Activated CD4-positive, alpha-beta memory T cell treated with anti-CD3 and anti-CD28 coated beads, Interleukin-2, amount 10 ng/mL, durations not matched to agents 7 days and 5 days (primary cell): ENCODE measurements at places on chromosomes 6 and 20. TPM values are rescaled to one million over a fixed set of nuclear protein-coding genes. Genes with fewer than 3 reads are reported as not detected.

Gene BPIFB1
- not detected for total RNA-seq

Gene DOK5
- not detected for total RNA-seq

DNA sequence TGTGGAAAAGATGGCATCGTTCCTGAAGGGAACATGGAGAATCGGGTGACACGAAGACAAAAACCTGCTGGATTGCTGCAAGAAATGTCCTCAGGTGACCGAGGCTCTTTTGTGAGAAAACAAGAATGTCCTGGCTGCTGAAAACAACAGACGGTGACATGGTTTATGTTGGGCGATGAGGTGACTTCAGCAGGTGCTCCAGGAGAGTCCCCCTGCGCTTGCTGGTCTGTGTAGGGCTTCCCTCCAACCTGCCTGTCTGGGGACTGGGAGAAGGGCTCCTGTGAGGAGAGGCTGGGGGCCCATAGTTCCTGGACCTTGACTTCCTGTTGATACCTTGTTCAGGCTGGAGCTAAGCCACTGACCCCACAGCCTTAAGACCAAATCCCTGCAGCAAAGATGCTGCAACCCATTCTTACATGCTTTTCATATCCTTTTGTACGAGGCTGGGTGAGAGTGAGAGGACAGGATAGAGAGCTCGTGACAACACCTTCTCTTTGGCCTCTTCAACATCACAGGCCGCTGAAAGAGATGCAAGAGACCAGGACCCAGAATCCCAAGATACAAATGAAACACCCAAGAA, 134.8 kb downstream of the CD83 start:
- no peaks in the 10 kb centered on the region for H3K36me3 ChIP-seq
- DNase-seq = no peak
- no peak overlapping the region for H3K27ac ChIP-seq
- H3K27me3 ChIP-seq = no peaks in the 10 kb centered on the region
- H3K4me3 ChIP-seq = no peak overlapping the region

- H3K4me3 ChIP-seq = no peak overlapping the region
- H3K36me3 ChIP-seq = no peaks in the 10 kb centered on the region
- H3K27me3 ChIP-seq = peaks cover 3% of the 10 kb centered on the region
- no peaks in the 10 kb centered on the region for H3K4me1 ChIP-seq
- DNase-seq = no peak
Observed at GRCh38 chr6:152404936-152405595, 232.1 kb downstream of the SYNE1 start.

- no peak overlapping the region for H3K4me3 ChIP-seq
- H3K27me3 ChIP-seq = peaks cover 6% of the 10 kb centered on the region
- no peaks in the 10 kb centered on the region for H3K4me1 ChIP-seq
- no peaks in the 10 kb centered on the region for H3K36me3 ChIP-seq
- no peak overlapping the region for H3K27ac ChIP-seq
Observed at GRCh38 chr20:33291830-33292355, 8.9 kb downstream of the BPIFB1 start.

- no peak overlapping the region for H3K27ac ChIP-seq
- no peak overlapping the region for H3K4me3 ChIP-seq
- DNase-seq = no peak
Observed at GRCh38 chr6:53031281-53031680, 33.9 kb upstream of the FBXO9 start.

- peaks cover 55% of the 10 kb centered on the region for H3K27me3 ChIP-seq
- no peak overlapping the region for H3K4me3 ChIP-seq
- peaks cover 3% of the 10 kb centered on the region for H3K36me3 ChIP-seq
- no peak overlapping the region for H3K27ac ChIP-seq
- DNase-seq = no peak
Observed at GRCh38 chr6:165662041-165662748, 846 bp downstream of the PDE10A start.

GRCh38 chr6:39642270-39642669, 82.9 kb downstream of the KIF6 start:
- H3K27me3 ChIP-seq = no peaks in the 10 kb centered on the region
- H3K36me3 ChIP-seq = no peaks in the 10 kb centered on the region
- H3K4me3 ChIP-seq = no peak overlapping the region

GRCh38 chr6:113632220-113632864, 224.8 kb upstream of the MARCKS start:
- peak; percentile 36 for DNase-seq
- H3K36me3 ChIP-seq = no peaks in the 10 kb centered on the region
- peak overlapping the region; percentile 10 for H3K4me3 ChIP-seq
- H3K27me3 ChIP-seq = peaks cover 2% of the 10 kb centered on the region
- H3K27ac ChIP-seq = peak overlapping the region; percentile 16
- peaks cover 20% of the 10 kb centered on the region for H3K4me1 ChIP-seq

GRCh38 chr20:32183947-32184635, 23.5 kb downstream of the PLAGL2 start:
- DNase-seq = no peak
- peaks cover 1% of the 10 kb centered on the region for H3K27me3 ChIP-seq
- no peak overlapping the region for H3K27ac ChIP-seq
- H3K36me3 ChIP-seq = no peaks in the 10 kb centered on the region
- peaks cover 3% of the 10 kb centered on the region for H3K4me1 ChIP-seq

GRCh38 chr6:109767961-109768360, 76.9 kb downstream of the FIG4 start:
- no peak for DNase-seq
- no peak overlapping the region for H3K27ac ChIP-seq
- H3K4me1 ChIP-seq = peaks cover 7% of the 10 kb centered on the region
- no peaks in the 10 kb centered on the region for H3K27me3 ChIP-seq

DNA sequence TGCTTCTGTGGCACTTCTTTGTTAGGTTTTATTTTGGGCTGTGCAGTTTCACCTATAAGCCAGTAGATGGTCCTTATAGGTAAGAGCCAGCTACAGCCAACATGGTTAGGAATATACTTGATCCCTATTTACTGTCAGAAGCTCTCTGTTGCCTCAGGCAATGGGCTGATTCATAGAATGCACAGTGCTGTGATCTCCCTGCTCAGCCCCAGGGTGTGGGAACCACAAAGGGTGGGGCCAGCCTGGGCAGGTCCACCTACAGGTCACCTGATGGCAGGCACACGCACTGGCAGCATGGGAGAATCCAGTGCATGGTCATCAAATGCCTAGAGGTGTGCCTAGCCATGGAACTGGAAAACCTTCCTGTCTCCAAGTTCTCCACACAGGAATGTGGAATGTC, 191.9 kb downstream of the MOXD1 start:
- peaks cover 12% of the 10 kb centered on the region for H3K27me3 ChIP-seq
- no peak overlapping the region for H3K27ac ChIP-seq
- no peaks in the 10 kb centered on the region for H3K4me1 ChIP-seq
- no peak for DNase-seq
- no peaks in the 10 kb centered on the region for H3K36me3 ChIP-seq
